Calu3 (cell line): ENCODE measurements at places on chromosomes 7 and 10. TPM values are rescaled to one million over a fixed set of nuclear protein-coding genes. Genes with fewer than 3 reads are reported as not detected.

DNA sequence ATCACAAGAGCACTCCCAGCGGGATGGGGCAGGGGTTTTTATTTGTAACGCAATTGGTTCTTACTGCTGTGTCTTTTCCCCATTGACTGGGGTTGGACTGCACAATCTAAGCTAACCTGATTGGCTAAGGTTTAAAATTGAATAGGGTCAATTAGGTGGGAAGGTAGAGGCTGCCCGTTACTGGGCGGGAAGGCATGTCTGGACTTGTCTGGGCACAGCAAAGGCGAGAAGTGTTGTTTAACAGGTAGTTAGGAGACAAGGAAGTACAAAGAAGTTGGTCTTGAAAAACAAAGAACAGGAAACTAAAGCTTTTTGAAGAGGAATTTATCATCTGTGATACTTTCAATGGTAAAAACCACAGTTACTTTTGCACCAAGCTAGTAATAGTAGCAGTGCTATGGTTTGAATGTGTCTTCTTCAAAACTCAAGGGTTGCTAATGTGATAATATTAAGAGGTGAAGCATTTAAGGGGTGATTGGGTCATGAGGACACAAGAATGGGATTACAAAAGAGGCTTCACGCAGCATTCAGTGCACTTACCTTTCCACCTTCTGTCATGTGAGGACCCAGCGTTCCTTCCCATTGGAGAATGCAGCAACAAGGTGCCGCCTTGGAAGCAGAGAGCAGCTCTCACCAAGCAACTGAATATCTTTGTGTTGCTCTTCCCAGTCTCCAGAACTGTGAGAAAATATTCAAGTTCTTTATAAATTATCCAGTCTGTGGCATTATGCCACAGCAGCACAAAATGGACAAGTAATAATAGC, 875.5 kb upstream of the SORCS1 start:
- H3K36me3 ChIP-seq, result no peaks in the 10 kb centered on the region
- DNase-seq, result no peak
- no peak overlapping the region for H3K4me3 ChIP-seq
- H3K27me3 ChIP-seq, result no peaks in the 10 kb centered on the region
- H3K27ac ChIP-seq, result no peak overlapping the region

DNA sequence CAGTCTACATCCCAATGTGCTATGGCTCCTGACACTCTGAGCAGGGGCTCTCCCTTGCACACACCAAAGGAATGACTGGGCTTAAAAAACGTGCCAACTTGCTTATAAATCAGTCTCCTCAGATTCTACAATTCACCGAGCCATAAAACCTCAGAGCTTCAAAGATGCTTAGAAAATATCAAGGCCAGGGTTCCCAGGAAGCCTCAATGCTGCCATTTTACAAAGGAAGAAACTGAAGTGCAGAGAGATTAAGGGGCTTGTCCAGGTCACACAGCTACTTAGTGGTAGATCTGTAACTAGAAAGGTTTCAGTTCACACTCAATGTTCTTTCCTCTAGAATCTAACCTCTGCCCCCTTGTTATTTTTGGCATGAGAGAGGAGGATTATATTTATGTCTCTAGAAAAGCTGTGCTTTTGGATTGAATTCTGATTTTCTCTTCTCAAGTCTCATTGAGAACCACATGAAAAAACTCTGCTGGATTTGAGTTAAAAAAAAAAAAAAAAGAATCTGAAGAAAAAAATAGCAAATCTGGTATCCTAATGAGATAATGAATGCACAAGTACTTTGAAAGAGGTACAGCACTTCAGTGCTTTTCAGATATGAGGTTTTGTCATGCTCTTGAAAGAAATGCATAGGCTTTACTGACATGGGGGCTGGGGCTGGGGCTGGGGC, 22.3 kb upstream of the TSPAN33 start:
- H3K4me1 ChIP-seq, result no peaks in the 10 kb centered on the region
- no peak for DNase-seq
- H3K36me3 ChIP-seq, result no peaks in the 10 kb centered on the region
- no peak overlapping the region for H3K4me3 ChIP-seq
- H3K27me3 ChIP-seq, result peaks cover 33% of the 10 kb centered on the region

GRCh38 chr10:132723330-132723970, 62.5 kb downstream of the NKX6-2 start:
- H3K4me3 ChIP-seq, result no peak overlapping the region
- H3K36me3 ChIP-seq, result no peaks in the 10 kb centered on the region
- H3K27ac ChIP-seq, result no peak overlapping the region
- no peaks in the 10 kb centered on the region for H3K4me1 ChIP-seq
- H3K27me3 ChIP-seq, result no peaks in the 10 kb centered on the region
- DNase-seq, result no peak

Gene CAMK1D
- total RNA-seq, result 2.6 and 2.7 TPM in 2 replicates

Gene OPTN
- 48.9 and 60.6 TPM in 2 replicates for total RNA-seq

Gene CNTNAP2
- total RNA-seq, result 0.29 and 1.1 TPM in 2 replicates
